Stimulated activated CD4-positive, alpha-beta T cell treated with anti-CD3 and anti-CD28 coated beads, Interleukin-1b, Interleukin-23, amount 100 ng/mL, for 1 hour (primary cell): ENCODE measurements at places on chromosomes 1 and 21.

DNA sequence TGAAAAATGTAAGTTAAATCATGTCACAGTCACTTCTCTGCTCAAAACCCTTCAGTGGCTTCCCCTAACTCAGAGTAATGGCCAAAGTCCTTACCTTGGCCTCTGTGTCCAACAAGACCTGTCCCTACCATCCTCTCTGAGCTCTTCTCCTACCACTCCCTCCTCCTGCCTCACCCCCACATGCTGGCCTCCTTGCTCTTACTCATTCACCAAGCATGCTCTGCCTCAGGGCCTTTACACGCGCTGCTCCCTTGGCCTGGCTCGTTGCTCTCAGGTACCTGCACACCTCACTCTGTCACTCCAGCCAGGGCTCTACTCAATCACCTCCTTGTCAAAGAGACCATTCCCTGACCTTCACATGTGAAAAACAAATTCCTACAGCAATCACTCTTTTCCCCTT is 54.2 kb downstream of the SEC16B start:
- DNase-seq: no peak

DNA sequence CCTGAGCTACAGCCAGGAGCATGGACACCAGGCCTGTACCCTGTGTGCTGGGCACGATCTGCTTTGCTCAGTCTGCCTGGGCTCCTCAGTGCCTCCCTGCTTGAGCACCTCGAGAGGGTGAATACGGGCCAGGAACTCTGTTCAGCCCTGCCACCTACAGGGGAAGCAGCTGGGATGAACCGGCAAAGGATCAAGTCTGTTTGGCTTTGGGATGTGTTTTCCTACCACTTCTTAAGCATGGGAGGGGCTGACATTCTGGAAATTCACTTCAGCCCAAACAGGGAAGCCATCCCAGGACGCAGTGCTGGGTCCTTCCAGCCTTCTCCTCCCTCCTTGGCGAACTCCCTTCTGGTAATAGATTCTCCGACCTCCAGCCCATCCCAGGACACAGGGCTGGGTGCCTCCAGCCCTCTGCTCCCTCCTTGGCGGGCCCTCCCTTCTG is 55.8 kb upstream of the SELENON start:
- DNase-seq: no peak

GRCh38 chr1:57204091-57204490 is 219.8 kb downstream of the DAB1 start:
- no peak for DNase-seq

DNA sequence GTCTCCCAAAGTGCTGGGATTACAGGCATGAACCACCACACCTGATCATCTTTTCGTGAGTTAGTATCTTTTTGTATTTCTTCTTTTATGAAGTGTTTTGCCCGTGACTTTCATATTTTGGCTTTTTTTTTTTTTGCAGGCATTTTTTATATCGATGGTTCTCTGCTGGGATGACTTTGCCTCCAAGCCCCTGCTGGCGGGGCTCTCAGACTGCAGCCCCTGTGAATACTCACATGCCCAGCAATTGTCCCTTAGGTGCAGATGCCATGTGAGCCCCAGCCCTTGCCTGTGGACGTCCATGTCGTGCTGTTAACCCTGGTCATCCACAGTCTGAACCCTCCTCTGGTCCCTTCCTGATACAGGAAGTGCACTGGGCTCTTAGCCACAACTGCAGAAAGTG is 21.7 kb downstream of the CRYAA start:
- no peak for DNase-seq

DNA sequence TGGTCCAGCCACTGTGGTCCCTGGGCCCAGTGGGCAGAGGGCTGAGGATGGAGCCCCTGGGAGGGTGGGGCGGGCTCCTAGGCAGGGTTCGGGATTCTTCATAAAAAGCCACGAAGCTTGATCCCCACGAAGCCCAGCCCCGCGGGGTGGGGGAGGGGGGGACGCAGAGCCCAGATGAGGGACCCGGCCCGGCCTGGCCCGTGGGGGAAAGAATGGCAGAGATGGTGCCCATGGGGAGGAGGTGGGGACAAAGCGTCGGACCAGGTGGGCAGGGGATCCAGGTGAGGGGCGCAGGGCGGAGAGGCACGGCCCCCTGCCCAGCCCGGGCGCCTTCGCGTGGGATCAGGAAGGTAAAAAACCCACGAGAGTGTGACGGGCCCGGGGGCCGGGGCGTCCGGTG is 6.0 kb upstream of the SMIM12 start:
- no peak for DNase-seq

DNA sequence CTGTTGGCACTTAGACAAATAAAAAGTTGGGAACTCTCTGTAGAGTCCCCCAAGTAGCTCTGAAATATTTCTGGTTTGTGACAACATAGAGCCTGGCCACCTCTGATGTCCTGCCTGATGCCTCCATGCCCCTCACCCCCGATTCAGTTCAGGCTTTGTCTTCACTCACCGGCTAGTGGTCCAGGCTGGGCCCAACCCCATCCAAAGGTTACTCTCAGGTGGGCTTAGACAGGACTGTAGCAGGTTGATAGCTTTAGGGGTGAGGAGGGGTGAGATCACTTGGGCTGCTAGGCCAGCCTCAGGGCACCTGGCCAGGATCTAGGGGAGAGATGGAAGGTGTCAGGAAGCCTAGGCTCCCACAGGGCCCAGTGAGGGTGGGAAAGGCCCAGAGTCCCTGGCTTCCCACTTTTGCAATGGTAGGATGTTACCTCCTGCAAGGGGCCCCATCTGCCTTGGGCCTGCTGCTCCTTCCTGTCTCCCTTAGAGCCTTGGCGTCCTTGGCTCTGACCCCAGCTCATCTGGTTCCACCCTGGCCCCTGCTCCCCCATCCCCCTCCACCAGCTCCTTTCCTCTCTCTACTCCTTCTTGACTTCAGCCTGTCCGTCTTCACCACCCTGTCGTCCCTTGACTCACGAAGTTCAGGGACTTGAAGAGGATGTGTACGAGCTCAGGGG is 6.7 kb downstream of the EPS8L3 start:
- no peak for DNase-seq

DNA sequence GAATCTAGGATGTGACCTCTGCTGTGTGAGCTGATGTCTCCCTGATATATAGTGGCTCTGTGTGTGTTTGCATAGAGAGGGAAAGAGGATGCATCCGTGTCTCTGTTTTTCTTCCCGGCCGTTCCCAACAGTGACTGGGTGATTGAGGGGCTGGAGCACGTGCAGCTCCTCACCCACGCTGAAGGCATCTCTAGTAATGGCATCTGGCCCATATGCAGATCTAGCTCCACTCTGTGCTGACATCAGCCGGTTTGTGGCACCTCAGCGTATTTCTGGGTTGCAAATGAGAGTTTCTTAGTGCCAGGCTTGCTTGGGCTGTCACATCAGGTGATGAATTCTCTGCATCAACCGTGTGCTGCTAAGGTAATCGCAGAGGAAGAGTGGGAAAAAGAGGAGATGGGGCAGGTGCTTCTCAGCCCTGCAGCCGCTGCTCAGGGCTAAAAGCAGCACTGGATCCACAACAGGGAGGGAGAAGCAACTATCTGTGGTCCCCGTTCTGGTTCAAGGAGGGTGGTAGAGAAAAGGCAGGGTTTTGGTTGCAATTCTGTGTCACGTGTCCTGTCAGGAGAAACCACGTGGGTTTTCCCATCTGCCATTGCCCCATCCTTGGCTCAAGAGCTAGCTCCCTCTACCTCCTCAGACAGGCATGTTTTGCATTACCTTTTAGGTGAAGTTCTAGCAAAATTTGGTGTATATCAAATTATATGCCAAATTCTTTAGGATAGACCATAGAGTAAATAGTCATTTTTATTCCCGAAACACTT is 282.9 kb downstream of the PBX1 start:
- DNase-seq: no peak
